ENCODE measurements at places on chromosomes 2 and 18.

- no peak for DNase-seq
Observed at GRCh38 chr2:47002480-47003381, 87.1 kb upstream of the MCFD2 start.

GRCh38 chr2:105597011-105597805 lies 147.5 kb upstream of the NCK2 start:
- DNase-seq, result no peak

DNA sequence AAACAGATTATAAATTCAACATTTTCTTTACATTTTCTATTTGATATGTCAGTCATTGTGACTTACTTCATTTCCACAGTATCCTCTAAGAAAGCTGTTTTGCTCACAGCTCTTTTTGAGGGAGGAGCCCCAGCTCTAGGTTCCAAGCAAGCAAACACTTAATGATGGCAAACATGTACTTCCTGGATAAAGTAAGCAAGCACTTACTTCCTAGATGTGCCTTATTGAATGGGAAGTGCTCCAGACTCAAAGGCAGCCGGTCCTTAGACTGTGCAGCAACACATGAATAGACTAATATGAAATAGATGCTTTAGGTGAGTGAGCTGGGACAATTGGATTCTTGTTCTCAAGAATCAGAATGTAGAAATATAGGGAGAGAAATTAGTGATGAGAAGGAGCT lies 2149.8 kb upstream of the PIK3C3 start:
- DNase-seq, result no peak

- DNase-seq, result no peak
Observed at GRCh38 chr18:11761553-11761952, 72.5 kb downstream of the GNAL start.

GRCh38 chr18:44977856-44978255 lies 297.2 kb downstream of the SETBP1 start:
- no peak for DNase-seq
